Ascending aorta (tissue), 2 donors: ENCODE measurements at places on chromosomes 7 and 10.
A peak's percentile ranks its signal among the peaks of the same experiment; 100 is the strongest.

GRCh38 chr10:119466655-119467054 is 75.9 kb downstream of the RGS10 start:
- no peak overlapping the region for H3K27ac ChIP-seq
- H3K4me3 ChIP-seq, result no peak overlapping the region
- H3K36me3 ChIP-seq, result no peaks in the 10 kb centered on the region
- DNase-seq, result no peak
- H3K4me1 ChIP-seq, result no peaks in the 10 kb centered on the region

DNA sequence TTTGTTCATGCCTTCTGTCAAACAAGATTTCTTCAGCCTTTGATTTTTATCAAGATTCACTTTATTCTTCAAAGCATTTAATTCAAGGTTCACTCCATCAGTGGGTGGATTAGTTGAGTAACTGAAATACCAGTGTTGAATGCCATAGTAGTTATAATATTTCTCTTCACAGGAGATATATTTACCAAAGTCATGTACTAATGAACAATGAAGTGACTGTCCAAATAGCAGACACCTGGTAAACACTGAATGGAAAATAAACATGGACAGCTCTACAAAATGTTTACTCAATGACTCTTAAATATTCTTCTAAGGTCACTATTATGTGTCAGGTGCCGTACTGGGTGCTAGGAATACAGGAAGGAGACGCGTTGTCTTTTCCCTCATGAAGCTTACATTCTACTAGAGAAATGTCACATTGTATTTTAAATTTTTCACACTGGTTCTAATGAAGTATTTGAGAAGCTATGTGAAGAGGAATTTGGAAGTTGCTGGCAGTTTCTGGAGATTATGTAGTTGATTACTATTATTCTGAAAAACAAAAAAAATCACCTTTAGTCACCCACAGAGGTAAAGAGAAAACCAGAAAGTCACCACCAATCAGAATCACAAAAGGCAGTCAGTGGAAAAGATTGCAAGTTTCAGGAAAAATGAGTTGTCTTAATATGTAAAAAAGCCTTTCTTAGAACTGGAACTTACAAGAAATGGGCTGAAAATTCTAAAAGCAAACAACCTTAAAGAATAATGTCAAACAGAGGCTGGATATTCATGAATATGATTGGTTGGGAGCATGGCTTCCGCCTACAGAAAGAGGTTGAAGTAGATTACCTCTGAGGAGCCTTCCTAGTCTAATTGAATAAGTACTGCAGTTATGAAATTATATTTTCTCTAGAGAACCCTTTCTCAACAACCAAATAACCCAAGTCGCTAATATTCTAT is 84.5 kb downstream of the RTKN2 start:
- H3K4me3 ChIP-seq, result no peak overlapping the region
- no peak for DNase-seq
- H3K4me1 ChIP-seq, result no peaks in the 10 kb centered on the region

DNA sequence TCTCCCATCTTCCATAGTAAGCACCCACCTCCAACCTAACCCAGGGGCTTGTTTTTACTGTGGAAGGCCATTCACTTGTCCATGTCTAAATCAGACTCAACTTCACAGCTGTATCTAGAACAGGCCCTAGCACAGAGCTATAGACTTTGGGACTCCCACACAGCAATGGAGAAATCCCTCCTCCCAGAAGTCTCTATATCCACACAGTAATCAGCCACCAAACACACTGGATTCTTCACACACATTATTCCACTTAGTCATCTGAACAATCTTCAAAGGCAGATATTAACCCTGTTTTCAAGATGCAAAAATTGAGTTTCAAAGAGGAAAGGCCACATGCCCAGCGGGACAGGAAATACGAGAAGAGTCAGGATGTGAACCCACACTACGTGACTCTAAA is 81.8 kb downstream of the MALSU1 start:
- no peak overlapping the region for H3K4me3 ChIP-seq
- H3K27me3 ChIP-seq, result no peaks in the 10 kb centered on the region
- H3K4me1 ChIP-seq, result no peaks in the 10 kb centered on the region
- no peak overlapping the region for H3K27ac ChIP-seq

GRCh38 chr7:18126281-18126680 is 98.6 kb upstream of the PRPS1L1 start:
- no peaks in the 10 kb centered on the region for H3K36me3 ChIP-seq
- no peak for DNase-seq
- H3K4me3 ChIP-seq, result no peak overlapping the region
- no peaks in the 10 kb centered on the region for H3K27me3 ChIP-seq

DNA sequence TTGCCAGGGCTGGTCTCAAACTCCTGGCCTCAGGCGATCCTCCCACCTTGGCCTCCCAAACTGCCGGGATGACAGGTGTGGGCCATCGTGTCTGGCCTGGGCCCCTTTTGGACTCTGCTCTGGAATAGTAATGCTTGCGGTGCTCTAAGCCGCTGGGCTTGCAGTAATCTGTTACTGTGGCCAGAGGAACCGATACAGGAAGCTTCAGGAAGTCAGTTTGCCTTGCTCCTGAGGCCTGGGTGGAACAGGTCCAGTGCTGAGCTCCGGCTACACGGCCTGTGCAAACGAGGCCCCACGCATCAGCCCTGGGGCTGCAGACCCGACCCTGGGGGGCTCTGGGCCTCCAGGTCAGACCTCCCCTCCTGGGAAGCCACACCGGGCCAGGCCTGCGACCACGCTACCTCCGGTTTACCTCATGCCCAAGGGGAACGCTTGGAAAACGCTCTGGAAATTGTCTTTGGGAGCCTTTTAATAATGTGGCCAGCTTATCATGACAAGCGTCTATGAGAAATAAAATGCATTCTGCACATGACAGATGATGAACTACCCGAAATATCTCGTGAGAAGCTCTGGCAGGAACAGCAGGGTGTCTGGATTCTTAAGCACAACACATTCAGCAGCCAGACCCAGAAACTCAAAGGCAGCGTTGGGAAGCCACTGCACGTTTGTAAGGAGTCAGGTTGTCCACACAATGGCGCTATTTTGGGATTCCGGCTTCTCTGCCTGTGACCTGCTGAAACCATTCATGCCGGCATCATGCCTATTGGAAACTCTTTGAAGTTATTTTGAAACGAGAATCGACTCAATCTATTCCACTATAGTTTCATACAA is 10.1 kb upstream of the ADAP1 start:
- H3K36me3 ChIP-seq, result peaks cover 28% of the 10 kb centered on the region
- H3K4me1 ChIP-seq, result peaks cover 28% of the 10 kb centered on the region
- peak overlapping the region; percentile 32 for H3K4me3 ChIP-seq
- peak overlapping the region; percentile 81 for H3K27ac ChIP-seq
- no peaks in the 10 kb centered on the region for H3K27me3 ChIP-seq
- peak; percentile 86 for DNase-seq

DNA sequence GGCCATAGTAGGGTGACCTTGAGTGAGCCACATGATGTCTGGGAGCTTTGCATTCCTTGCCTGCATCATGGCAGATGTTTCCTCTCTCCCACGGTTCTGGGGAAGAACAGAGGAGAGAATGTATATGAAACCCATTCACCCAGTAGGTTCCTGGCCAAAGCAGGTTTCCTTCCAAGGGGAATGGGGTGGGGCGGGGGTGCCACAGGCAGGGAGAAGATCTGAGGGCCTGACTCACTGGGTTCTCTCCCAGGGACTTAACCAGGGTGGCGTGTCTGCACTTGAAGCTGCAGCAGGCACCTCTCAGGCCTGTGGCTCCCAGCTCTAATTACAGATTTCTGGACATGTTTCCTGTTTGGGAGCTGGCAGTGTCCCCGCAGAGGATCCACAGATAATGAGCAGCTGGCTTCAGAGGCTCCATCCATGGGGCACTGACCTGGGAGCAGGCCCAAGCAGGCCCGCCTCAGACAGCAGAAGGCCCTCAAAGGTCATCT is 50.2 kb upstream of the ZMIZ1 start:
- H3K27ac ChIP-seq, result no peak overlapping the region
- H3K4me3 ChIP-seq, result no peak overlapping the region
- H3K36me3 ChIP-seq, result no peaks in the 10 kb centered on the region
- DNase-seq, result no peak
- H3K4me1 ChIP-seq, result no peaks in the 10 kb centered on the region

DNA sequence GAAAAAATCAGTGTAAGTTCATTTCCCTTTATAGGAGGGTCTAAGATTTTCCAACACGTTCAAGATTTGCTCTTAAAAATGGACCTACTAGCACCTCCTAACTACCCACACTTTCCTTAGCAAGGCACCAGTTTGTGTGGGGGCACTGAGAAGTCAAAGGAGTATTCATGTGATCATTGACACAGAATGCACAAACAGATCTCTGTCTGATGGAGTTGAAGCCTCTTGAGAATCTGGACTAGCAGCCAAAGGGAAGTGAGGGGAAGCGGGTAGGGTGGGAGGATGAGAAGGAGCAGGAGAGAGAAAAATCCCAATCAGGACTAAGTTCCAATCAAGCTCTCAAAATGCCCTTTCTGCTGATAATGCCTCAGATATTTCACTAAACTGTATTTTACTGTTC is 4.1 kb downstream of the MMS19 start:
- H3K27me3 ChIP-seq, result no peaks in the 10 kb centered on the region
- DNase-seq, result no peak
- H3K4me1 ChIP-seq, result peaks cover 3% of the 10 kb centered on the region
- H3K4me3 ChIP-seq, result no peak overlapping the region
- no peaks in the 10 kb centered on the region for H3K36me3 ChIP-seq

GRCh38 chr7:155458878-155459699 is 1.2 kb downstream of the EN2 start:
- peaks cover 45% of the 10 kb centered on the region for H3K27me3 ChIP-seq
- peak overlapping the region; percentile 52 for H3K4me3 ChIP-seq
- H3K27ac ChIP-seq, result no peak overlapping the region
- peaks cover 17% of the 10 kb centered on the region for H3K4me1 ChIP-seq
- no peaks in the 10 kb centered on the region for H3K36me3 ChIP-seq

DNA sequence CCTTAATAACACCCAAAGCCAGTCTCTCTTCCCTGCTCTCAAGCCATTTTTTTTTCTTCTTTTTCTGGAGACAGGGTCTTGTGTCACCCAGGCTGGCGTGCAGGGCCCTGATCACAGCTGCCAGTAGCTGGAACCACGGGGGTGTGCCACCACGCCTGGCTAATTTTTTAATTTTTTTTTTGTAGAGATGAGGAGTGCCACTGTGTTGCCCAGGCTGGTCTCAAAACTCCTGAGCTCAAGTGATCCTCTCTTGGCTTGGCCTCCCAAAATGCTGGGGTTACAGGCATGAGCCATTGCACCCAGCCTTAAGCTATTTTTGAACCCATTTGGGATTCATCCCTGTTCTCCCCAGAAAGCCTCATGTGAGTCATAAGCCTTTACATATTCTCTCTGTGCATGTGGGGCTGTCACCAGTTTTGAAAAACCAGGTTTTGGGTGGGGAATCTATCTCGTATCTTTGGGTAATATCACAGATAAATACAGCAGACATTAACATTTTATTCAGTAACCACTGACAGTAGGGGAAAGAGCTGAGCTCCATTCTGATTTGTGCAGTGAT is 15.5 kb downstream of the ZNF487 start:
- no peak overlapping the region for H3K27ac ChIP-seq
- peaks cover 9% of the 10 kb centered on the region for H3K4me1 ChIP-seq
- no peaks in the 10 kb centered on the region for H3K36me3 ChIP-seq
- H3K4me3 ChIP-seq, result no peak overlapping the region
- no peaks in the 10 kb centered on the region for H3K27me3 ChIP-seq

GRCh38 chr7:50591480-50592438 is 26.6 kb upstream of the DDC start:
- no peaks in the 10 kb centered on the region for H3K4me1 ChIP-seq
- no peak overlapping the region for H3K4me3 ChIP-seq
- DNase-seq, result no peak
- H3K36me3 ChIP-seq, result peaks cover 38% of the 10 kb centered on the region
- H3K27ac ChIP-seq, result no peak overlapping the region
- no peaks in the 10 kb centered on the region for H3K27me3 ChIP-seq

- H3K4me1 ChIP-seq, result peaks cover 12% of the 10 kb centered on the region
- no peaks in the 10 kb centered on the region for H3K36me3 ChIP-seq
- no peak overlapping the region for H3K27ac ChIP-seq
- no peak overlapping the region for H3K4me3 ChIP-seq
- H3K27me3 ChIP-seq, result no peaks in the 10 kb centered on the region
Observed at GRCh38 chr10:96591946-96592345, 5.1 kb upstream of the TM9SF3 start.

DNA sequence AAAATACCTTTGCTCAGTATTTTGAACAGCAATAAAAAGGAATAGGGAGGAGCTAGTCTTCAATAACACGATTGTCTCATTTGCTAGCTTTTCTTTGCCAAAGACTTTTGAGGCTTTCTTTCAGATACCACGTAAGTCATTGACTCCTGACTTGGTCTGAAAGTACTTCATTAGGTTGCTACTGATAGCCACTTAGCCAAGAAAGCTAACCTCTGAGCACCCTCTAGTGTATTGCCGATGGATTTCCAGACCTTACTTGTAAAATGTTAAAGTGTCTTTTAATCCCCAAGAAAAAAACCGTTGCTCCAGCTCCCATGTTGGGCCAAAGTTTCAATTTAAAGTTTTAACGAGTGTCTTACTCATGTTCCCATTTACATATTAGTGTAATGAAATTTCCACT is 63.4 kb upstream of the STRIP2 start:
- H3K27me3 ChIP-seq, result no peaks in the 10 kb centered on the region
- H3K4me3 ChIP-seq, result no peak overlapping the region
- no peaks in the 10 kb centered on the region for H3K36me3 ChIP-seq
- H3K27ac ChIP-seq, result no peak overlapping the region

DNA sequence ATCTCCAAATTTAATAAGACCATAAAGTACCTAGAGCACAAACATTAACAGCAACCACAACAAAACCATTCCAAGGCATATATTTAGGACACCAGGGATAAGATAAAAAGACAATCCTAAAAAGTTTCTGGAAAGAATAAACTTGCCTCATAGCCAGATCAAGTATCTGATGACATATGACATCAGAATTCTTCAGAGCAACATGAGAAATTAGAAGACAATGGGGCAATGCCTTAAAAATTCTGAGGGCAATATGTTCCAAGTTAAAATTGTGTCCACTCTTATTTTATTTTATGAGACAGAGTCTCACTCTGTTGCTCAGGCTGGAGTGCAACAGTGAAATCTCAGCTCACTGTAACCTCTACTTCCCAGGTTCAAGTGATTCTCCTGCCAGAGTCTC is 2.8 kb downstream of the EFCAB10 start:
- H3K27me3 ChIP-seq, result no peaks in the 10 kb centered on the region
- no peak for DNase-seq
- H3K36me3 ChIP-seq, result no peaks in the 10 kb centered on the region
- no peak overlapping the region for H3K4me3 ChIP-seq
- H3K4me1 ChIP-seq, result no peaks in the 10 kb centered on the region
- H3K27ac ChIP-seq, result no peak overlapping the region
